ENCODE measurements at places on chromosomes 16 and 17.

GRCh38 chr16:76639685-76640289, 362.6 kb downstream of the CNTNAP4 start:
- no peak for DNase-seq

GRCh38 chr16:57044931-57045693, 47.3 kb upstream of the CPNE2 start:
- no peak for DNase-seq

DNA sequence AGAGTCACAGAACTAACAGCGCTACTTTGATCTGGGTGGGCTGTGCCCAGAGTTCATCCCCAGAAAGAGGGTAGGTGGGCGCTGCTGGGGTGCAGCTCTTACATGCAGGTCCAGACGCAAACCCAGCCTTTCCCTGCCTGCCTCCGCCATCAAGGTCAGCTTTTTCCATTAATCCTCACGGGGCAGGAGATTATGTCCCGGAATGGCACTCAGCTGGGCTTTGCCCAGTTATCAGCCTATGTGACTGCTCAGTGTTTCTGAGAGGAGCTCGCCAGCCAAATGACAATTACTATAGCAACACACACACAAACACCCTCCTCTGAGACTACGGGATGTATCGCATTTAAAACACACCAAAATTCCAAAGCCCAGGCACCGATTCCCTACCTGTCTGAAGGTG, 20.1 kb downstream of the GLYR1 start:
- DNase-seq = no peak

GRCh38 chr16:23941963-23942564, 106.3 kb downstream of the PRKCB start:
- DNase-seq = no peak

GRCh38 chr16:49280105-49280741, 1.4 kb downstream of the CBLN1 start:
- DNase-seq = no peak

- peak; percentile 38 for DNase-seq
Observed at GRCh38 chr17:48544349-48545021, 424 bp downstream of the HOXB2 start.

Data from stimulated activated CD4-positive, alpha-beta T cell treated with anti-CD3 and anti-CD28 coated beads, Interleukin-4, amount 100 ng/mL, for 1 hour (primary cell).